Left kidney (tissue), 8 donors: ENCODE measurements at places on chromosomes 16 and 17. TPM values are rescaled to one million over a fixed set of nuclear protein-coding genes. Genes with fewer than 3 reads are reported as not detected.

- no peak for DNase-seq
Measured at GRCh38 chr16:28520672-28521071, 14.0 kb upstream of the IL27 start.

Gene WFDC1
- polyA plus RNA-seq, result 2.6 TPM

DNA sequence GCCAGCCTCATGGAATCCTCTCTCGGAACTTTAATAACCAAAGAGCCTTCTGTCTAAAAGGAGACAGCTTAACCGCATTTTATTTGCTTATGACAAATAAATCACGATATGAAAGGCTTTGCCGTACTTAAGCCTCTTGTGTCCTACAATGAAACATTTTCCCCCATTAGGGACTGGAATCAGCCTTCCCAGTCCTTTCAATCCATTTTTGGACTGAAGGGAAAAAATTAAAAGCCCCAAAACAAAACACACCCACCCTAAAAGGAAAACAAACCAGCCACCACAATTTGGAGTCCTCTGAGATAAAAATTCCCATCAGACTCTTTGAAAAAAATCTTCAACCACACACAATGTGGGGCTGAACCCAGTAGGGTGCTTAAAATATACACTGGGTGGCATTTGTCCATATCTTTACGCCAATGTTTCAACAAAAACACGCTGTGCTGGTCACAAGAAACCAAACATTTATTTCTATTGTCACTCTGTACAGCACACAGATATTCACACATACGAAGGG lies 3.0 kb downstream of the HOXB4 start:
- DNase-seq, result no peak

DNA sequence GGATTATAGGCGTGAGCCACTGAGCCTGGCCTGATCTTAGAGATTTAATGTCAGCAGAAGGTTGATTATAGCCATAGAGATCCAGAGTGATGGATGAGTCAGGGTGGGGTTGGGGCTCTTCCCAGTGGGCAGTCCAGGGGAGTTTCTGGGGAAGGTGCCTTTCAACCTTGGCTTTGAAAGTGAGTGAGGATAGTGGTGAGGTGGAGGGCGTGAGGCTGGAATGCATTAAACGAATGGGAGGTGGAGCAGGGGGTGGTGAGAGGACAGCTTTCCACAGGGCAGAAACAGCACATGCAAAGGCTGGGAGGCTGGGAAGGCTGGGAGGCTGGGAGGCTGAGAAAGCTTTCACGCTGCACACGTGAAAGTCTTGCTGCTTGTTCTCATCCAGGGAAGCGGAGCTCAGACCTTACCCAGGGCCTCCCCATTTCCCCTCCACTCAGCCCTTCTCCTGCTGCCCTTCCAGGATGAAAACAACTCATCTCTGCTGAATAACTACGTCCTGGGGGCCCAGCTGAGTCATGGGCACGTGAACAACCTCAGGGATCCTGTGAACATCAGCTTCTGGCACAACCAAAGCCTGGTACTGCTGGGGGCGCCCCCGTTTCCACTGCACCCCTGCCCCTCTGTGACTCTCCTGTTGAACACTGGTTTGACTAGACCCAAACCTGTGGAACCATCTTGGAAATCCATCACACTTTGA lies 22.3 kb downstream of the ADGRG5 start:
- DNase-seq, result no peak

- no peak for DNase-seq
Measured at GRCh38 chr16:53198933-53199332, 144.1 kb downstream of the CHD9 start.

- no peak for DNase-seq
Measured at GRCh38 chr17:73519714-73520368, 124.4 kb downstream of the SDK2 start.

GRCh38 chr16:3295209-3295608 lies 10.0 kb downstream of the TIGD7 start:
- no peak for DNase-seq

DNA sequence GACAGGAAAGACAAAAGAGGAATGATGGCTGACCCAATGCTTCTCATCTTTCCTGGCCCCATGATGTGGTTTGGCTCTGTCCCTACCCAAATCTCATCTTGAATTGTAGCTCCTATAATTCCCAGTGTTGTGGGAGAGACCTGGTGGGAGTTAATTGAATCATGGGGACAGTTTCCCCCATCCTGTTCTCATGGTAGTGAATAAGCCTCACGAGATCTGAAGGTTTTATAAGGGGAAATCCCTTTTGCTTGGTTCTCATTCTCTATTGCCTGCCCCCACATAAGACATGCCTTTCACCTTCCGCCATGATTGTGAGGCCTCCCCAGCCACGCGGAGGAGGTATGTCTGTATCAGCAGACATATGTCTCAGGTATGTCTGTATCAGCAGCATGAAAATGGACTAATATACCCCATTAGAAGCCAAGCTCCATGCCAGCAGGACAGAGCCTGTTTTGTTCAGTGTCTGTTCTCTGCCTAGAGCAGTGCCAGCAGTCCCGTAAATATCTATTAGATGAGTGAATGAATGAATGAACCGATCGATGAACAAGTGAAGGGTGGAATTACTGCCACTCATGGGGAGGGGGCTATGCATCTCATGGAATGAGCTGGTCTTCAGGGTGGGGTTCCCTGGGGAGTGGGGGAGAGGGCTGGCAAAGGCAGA lies 304.4 kb downstream of the SOX9 start:
- DNase-seq, result no peak

GRCh38 chr17:78650093-78650715 lies 73.0 kb upstream of the DNAH17 start:
- DNase-seq, result no peak

Gene UBE2Z
- polyA plus RNA-seq, result 105 TPM

GRCh38 chr16:12317856-12318537 lies 341.5 kb downstream of the SNX29 start:
- DNase-seq, result no peak

DNA sequence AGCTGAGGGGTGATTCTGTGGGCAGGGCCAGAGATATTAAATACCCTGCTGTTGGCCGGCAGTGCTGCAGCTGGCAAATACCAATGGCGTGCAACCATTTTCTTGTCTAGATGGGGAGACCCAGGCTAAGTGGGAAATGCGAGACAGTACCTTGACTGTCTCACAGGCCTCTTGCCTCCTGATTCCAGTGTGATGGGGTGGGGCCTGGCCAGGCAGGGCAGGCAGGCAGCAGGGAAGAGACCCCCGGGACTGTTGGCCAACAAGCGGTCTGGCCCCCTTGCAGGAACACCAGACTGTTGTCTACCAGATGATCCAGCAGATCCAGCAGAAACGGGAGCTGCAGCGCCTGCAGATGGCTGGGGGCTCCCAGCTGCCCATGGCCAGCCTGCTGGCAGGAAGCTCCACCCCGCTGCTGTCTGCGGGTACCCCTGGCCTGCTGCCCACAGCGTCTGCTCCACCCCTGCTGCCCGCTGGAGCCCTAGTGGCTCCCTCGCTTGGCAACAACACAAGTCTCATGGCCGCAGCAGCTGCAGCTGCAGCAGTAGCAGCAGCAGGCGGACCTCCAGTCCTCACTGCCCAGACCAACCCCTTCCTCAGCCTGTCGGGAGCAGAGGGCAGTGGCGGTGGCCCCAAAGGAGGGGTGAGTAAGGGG lies 5.7 kb upstream of the CISD3 start:
- no peak for DNase-seq

- no peak for DNase-seq
Measured at GRCh38 chr16:52547004-52547833, at the start of gene TOX3. TSS of gene TOX3 (minus strand) at chr16:52547143. CDS start at chr16:52546723, 420 bp downstream.
